ENCODE measurements at places on chromosomes 1 and 21.

DNA sequence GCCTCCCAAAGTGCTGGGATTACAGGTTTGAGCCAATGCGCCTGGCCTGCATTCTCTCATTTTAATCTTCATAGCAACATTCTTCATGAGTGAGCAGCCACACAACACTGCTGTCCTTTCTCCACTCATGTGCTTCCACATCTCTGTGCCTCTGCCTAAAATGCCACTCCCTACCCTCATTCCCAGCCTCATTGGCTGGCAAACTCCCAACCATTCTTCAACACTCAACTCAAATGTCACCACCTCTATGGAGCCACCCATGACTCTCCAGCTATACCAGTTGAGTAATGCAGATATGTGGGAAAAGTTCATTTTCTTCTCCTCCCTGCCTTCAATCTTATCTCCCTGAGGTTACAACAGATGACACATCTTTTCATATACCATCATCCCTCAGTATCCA lies 53.9 kb upstream of the ZC3H12A start:
- DNase-seq, result no peak

GRCh38 chr1:41812051-41812450 lies 106.7 kb downstream of the HIVEP3 start:
- DNase-seq, result peak; percentile 34

- peak; percentile 10 for DNase-seq
These were observed 696.0 kb upstream of the CHRM3 start for GRCh38 chr1:238690415-238690814.

GRCh38 chr1:160400646-160401486 lies 502 bp downstream of the VANGL2 start:
- no peak for DNase-seq

- DNase-seq, result no peak
These were observed 12.0 kb downstream of the MDM4 start for GRCh38 chr1:204528241-204528640.

GRCh38 chr1:22249928-22250680 lies 107.2 kb upstream of the WNT4 start:
- no peak for DNase-seq
